ENCODE measurements at places on chromosomes 4 and X.

DNA sequence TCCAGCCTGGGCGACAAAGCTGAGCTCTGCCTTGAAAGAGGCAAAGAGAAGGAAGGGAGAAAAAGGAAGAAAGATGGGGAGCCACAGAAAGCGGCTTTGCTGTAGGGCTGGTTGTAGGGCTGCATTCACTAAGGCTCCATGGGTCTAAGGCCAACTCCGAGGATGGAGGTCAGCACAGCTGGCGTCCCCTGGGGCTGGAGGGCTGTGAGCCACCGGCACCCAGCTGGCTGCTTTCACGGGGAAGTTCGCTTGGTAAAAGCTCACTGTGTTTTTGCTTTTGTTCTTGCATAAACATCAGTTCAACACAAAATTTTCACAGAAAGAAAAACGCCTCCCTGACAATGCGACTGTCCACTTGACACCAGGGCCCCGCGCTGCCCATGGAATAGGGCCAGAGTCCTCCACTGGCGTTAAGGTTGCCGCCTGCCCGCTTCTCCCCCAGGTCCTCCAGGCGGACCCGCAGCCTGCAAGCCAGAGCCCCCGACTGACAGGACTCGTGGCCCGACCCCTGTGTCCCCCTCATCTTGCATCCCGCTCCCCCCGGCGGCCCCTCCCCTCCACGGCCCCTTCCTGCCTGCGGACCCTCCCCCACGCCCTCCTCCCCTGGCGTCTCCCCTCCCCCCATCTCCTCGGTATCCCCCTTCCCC lies 1.1 kb downstream of the RNF212 start:
- DNase-seq, result no peak

DNA sequence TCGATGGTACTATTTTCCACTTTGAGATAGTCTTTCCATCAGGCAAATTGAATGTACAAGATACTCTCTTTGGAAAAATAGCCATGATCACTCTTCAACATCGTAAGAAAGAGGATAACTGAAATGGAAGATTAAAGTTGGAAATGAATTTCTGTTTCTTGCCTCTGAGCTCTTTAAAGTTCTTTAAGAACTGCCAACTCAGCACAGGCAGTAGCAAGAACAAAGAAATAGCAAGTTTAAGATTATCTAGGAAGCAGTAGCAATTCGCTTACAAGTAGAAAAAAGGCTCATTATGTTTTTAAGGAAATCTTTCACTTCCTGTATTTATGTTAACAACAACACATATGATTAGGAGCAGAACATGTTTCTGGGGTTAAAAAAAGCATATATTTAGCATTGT lies 127.6 kb downstream of the CDS1 start:
- no peak for DNase-seq

DNA sequence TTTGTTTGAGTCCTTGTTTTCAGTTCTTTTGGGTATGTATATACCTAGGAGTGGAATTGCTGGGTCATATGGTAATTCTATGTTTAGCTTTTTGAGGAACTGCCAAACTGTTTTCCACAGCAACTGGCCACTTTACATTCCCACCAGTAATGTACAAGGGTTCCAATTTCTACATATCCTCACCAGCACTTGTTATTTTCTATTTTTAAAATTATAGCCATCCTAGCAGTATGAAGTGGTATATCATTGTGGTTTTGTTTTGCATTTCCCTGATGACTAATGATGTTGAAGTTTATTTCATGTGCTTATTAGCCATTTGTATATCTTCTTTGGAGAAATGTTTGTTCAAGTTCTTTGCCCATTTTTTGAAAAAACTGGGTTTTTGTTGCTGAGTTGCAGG lies 39.6 kb downstream of the TMEM164 start:
- no peak for DNase-seq

- DNase-seq, result no peak
These were observed 156.0 kb upstream of the BCOR start for GRCh38 chrX:40253771-40254170.

GRCh38 chrX:154049209-154050112 lies 29.8 kb upstream of the IRAK1 start:
- no peak for DNase-seq

- no peak for DNase-seq
These were observed 8.6 kb upstream of the CCDC110 start for GRCh38 chr4:185480016-185480732.

DNA sequence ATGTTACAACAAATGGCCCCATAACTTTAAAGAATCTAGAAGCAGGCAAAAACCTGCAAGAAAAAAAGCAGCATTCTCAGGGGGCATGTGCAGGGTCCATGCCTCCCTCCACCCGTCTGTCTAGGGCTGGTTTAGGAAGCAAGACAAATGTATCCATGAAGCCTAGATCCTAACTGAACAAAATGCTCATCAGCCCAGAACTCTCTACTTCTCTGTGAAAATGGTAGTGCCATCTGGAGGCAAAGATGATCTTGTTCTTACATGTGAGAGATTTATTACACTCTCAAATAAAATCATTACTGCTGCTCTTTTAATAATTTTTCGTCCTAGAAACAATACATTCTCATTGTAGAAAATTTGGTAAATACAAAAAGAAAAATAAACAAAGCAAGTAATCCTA lies 26.7 kb downstream of the NR3C2 start:
- DNase-seq, result no peak

- DNase-seq, result no peak
These were observed 2.7 kb downstream of the FAT4 start for GRCh38 chr4:125317525-125317877.

DNA sequence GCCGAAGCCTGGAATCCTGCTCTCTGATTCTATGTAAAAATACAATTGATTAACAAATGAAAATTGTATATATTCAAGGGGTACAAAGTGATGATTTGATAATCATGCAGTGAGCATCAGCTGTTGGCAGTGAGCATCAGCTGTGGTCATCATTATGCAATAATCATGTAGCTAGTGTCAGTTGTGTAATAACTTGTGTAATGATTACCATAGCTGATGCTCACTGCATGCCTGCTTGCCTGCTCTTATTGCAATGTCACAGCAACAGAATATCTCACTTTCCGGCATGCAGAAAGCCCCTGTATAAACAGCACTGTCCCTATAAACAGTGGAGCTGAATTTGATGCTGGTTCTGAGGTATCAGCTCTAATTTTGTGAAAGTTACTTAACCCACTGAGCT lies 46.8 kb downstream of the SULT1B1 start:
- no peak for DNase-seq
